ENCODE measurements at places on chromosomes 5 and 9. TPM values are rescaled to one million over a fixed set of nuclear protein-coding genes. Genes with fewer than 3 reads are reported as not detected.

GRCh38 chr9:78756813-78757510, 460.0 kb downstream of the PSAT1 start:
- no peaks in the 10 kb centered on the region for H3K36me3 ChIP-seq
- no peak for DNase-seq
- no peaks in the 10 kb centered on the region for H3K27me3 ChIP-seq
- H3K4me1 ChIP-seq = no peaks in the 10 kb centered on the region
- no peak overlapping the region for H3K27ac ChIP-seq

- peaks cover 8% of the 10 kb centered on the region for H3K4me1 ChIP-seq
- no peaks in the 10 kb centered on the region for H3K36me3 ChIP-seq
- H3K27ac ChIP-seq = no peak overlapping the region
- no peak for DNase-seq
Measured at GRCh38 chr5:42953041-42953440, 87.1 kb downstream of the ANXA2R start.

DNA sequence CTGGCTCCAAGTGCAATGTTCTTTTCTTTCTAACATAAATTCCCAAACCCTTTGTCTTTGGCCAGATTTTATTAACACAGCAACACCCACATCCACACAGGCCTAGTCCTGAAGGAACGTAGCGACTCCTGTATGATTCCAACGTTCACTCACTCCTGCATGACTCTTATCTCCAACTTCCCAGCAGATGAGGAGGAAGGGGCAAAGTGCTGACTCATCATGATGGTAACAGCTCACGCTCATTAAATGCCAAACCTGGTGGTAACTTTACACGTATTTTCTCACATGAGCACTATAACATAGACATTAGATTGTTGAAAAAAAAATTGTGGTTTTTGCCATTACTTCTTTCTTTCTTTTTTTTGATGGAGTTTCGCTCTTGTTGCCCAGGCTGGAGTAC, 1349.5 kb downstream of the EFNA5 start:
- no peaks in the 10 kb centered on the region for H3K36me3 ChIP-seq
- H3K4me3 ChIP-seq = no peak overlapping the region
- H3K27me3 ChIP-seq = no peaks in the 10 kb centered on the region
- H3K4me1 ChIP-seq = no peaks in the 10 kb centered on the region
- H3K27ac ChIP-seq = no peak overlapping the region

DNA sequence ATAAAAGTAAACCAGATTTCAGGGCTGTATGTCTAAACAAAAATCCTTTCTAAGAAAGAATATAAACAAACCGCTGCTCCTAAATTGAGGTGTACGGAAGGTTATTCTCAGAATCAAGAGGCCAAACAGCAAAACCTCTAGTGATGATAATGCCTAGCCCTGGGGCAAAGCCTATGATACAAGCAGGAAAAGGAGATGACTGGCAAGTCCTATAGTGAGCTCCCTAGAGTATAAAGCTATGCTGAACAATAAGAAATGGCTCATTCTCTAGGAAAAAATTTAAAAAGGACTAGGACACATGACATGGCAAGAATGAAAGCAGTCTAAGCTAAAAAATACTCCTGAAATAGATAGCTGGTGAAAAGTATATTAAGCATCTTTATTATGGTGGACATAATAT, 187.1 kb downstream of the BNC2 start:
- H3K27me3 ChIP-seq = no peaks in the 10 kb centered on the region
- H3K27ac ChIP-seq = no peak overlapping the region
- H3K4me3 ChIP-seq = no peak overlapping the region

DNA sequence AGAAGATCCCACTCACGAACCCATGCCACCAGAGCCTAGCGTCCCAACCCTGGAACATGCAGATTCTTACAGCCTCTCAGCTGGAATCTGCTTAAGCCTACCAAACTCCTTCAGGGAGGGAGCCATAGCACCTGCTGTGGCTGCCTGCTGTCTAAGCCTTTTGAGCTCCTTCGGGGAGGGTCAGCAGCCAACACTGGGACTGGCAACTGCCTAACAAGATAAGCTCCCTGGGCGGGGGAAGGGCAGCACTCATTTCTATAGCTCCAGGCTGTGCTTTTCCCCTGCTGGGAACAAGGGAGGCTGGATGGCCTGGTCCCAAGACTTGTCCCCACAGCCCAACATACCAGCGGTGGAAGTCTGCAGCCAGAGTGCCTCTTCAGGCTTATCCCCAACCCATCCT, 199.1 kb upstream of the OR13F1 start:
- H3K27me3 ChIP-seq = no peaks in the 10 kb centered on the region
- DNase-seq = no peak
- no peaks in the 10 kb centered on the region for H3K4me1 ChIP-seq

The PTPN3 gene
- polyA plus RNA-seq = 16.4 TPM

The TIMD4 gene
- 0.25 TPM for polyA plus RNA-seq

All from left lung (tissue), 14 donors.